EL (cell line): ENCODE measurements at places on chromosomes 5 and 9.

DNA sequence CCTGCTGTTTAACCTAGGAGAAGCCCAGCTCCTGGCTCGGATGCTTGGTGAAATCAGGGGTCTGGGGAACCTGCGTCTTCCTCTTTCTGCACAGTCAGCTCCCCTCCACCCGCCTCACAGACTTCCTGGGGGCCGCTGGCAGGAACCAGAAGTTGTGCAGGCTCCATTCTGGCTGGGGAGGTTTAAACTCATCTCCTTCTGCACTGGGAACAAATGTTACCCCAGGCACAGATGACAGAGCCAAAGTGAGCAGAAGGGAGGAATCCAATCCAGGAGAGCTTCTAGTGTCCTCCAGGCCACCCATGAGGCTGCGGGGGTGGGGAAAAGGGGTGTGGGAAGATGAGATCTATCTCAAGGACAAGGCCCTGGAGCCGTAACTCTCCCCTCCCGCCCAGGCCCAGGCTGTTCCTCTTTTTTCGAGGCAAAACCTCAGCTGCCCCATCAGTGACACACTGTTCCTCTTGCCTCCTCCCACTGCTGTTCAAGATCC lies 31.2 kb downstream of the KCNMB1 start:
- no peak for DNase-seq

GRCh38 chr9:71758277-71758676 lies 10.0 kb downstream of the CEMIP2 start:
- DNase-seq = no peak

DNA sequence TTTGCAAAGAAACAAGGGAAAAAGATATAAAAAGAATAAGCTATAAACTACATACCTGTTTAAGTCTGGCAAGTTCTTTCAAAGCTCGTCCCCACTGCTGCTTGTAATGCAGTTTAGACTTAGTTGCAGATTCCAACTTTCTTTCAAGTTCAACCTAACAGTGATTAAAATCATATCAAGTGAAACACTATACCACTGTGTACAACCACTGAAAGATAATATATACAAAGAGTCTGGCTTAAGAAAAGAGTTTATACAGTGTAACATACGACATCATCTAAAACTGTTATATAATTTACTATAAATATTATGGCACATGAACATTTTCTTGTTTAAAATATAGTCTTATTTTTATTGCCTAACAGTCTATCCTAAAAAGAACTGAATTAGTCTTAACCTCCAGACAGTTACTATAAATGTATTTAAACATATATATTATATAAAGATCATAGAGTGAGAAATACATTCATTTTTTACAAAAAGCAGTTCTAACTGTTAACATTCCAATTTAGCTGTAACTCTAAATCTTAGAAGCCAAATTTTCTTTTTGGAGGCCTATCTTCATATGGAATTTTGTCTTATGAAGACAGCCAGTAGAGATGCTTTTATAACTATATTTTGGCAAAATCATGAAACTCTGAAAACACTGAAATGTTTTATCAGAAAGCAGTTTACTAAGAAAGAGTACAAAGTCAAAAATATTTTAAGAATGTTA lies 58.6 kb downstream of the CEP120 start:
- no peak for DNase-seq

- DNase-seq = no peak
Measured at GRCh38 chr5:56075361-56075760, 80.6 kb upstream of the IL6ST start.

- no peak for DNase-seq
Measured at GRCh38 chr5:167664222-167664804, 627.1 kb upstream of the WWC1 start.

GRCh38 chr5:33726422-33727165 lies 165.2 kb downstream of the ADAMTS12 start:
- DNase-seq = peak; percentile 55

DNA sequence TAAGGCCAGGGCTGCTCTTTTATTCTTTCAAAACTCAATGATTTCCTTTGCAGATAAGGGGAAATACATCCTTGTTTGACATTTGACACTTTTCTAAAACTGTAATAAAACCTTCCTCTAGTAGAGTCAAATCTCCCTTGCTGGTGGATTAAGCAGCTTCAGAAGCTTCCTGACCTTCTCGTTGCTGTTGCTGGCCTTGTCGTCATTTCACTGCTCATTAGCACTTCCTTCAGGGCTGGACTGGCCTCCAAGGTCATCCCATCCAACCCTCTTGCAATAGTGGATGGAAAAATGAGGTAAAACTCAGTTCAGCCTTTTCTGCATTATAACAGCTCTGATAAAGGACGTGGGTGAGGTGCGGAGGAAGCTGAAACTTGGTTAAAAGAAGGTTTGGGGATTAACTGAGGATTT lies 1.1 kb upstream of the ADAMTSL1 start:
- DNase-seq = no peak

- DNase-seq = no peak
Measured at GRCh38 chr5:118558871-118559270, 429.5 kb downstream of the DTWD2 start.

- DNase-seq = no peak
Measured at GRCh38 chr9:3824581-3824980, 298.8 kb upstream of the RFX3 start.

DNA sequence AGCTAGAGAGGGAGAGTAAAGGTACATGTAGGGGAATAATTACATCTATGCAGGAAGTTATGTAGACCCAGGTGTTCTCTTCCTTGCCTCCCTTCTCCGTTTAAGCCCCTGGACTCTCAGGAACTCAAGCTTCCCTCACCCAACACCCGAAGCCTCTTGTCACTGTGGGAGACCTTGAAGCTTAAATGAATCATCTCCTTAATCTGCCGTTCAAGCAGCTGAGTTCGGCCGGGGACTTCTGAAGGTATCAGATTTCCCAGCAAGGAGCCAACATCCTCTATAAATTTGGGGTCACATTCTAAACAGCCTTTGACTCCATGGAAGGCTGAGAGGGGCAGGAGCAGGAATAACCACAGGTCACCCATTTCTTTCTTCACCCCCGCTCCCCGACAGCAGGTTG lies 412 bp downstream of the IZUMO3 start:
- DNase-seq = no peak

GRCh38 chr5:176647843-176648473 lies 674 bp downstream of the TSPAN17 start:
- peak; percentile 39 for DNase-seq

GRCh38 chr5:1960595-1961303 lies 78.0 kb upstream of the IRX4 start:
- no peak for DNase-seq
